Activated CD8-positive, alpha-beta memory T cell treated with anti-CD3 and anti-CD28 coated beads for 1 hour (primary cell): ENCODE measurements at places on chromosomes 5 and 9.

DNA sequence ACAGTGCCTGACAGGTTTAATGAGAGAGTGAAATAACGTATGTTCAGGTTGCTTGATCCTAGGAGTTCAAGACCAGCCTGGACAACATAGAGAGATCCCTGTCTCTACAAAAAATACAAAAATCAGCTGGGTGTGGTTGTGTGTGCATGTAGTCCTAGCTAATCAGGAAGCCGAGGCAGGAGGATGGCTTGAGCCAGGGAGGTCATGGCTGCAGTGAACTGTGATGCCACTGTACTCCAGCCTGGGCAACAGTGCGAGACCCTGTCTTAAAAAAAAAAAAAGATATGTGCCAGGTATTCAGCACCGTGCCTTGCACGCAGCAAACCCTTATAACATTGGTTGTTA, 38.8 kb upstream of the SPRY4 start:
- no peak for DNase-seq

GRCh38 chr5:23314827-23315226, 192.6 kb upstream of the PRDM9 start:
- no peak for DNase-seq

GRCh38 chr9:133225171-133226011, 16.3 kb upstream of the OBP2B start:
- no peak for DNase-seq

DNA sequence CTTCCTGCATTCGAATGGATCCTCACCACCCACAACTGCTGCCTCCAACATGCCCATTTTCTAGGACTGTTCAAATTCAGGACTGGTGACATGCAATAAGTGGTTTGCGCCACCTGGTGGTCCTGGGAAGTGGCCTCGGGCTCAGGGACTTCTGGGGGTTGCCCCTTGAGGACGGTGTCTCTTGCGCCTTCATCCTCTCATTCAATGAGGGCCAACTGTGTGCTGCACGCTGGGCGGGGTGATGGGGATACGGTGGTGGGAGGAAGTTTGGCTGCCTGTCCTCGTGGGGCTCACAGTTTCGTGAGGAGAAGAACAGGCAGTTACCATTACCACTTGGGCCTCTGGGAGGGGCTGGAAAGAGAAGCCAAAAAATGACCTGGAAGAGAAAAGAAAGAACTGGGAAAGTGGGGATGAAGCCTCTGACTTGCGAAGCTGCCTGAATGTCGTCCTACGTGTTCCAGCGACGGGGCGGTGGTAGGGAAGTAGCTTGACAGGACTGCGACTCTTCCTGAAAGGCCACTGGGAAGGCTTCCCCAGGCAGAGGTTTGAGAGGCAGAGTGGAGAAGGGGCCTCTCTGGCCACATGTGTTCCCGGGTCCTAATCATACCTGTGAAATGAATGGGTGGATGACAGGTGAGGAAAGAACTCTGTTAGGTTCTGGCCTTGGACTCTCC, 49.0 kb downstream of the PSD2 start:
- peak; percentile 36 for DNase-seq

DNA sequence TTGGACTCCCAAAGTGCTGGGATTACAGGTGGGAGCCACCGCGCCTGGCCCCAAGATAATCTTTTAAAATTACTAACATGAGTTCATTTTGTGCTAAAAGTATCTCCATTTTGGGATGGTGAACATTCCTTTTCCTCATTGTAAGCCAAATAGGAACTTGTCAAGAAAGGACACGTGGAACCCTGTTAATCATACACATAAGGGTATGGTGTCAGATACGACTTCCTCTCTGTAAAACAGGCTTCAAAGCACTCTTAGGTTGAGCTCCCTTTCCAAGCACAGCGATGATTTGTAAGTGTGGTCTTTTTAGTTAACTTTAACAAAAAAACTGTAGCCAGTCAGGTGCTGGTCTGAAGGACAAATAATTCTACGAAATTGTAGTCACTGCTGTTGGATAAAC, 132.7 kb downstream of the UNC13B start:
- no peak for DNase-seq

GRCh38 chr5:146734936-146735577, 143.5 kb downstream of the PPP2R2B start:
- no peak for DNase-seq

- DNase-seq, result no peak
These were observed 297.7 kb upstream of the POU5F2 start for GRCh38 chr5:94039101-94039500.

DNA sequence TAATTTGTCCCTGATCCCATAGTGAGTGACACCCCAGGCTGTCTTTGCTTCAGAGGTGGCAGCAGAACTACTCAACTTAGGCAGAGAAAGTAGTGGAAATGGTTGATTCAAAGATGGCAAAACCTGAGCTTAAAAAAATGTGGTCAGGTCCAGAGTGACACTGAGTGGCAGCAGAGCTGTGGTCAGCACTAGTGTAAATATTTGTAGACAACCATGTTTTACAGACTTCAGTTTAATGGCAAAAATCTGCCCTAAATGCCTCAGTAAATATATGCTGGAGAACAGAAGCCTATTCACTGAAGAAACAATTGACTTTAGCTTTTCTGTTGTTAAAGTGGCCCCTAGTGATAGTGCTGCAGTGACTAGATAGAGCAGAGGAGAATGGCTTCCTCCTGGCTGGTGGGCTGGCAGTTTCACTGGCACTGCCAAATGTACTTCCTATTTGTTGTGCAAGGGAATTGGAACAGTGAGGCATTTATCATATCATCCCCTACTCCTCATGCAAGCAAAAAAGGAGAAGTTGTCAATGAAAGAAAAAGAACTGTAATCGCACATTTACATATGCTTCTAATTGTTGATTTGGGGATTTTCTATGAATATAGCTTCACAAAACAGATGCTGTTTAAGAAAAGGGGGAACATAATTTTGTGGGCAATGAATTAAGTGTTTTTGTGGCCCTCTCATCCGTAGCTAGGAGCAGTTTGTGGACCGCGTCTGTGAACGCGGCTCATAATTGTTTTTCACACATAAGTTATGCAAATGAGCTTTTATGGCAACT, 12.0 kb downstream of the PBX3 start:
- DNase-seq, result no peak

DNA sequence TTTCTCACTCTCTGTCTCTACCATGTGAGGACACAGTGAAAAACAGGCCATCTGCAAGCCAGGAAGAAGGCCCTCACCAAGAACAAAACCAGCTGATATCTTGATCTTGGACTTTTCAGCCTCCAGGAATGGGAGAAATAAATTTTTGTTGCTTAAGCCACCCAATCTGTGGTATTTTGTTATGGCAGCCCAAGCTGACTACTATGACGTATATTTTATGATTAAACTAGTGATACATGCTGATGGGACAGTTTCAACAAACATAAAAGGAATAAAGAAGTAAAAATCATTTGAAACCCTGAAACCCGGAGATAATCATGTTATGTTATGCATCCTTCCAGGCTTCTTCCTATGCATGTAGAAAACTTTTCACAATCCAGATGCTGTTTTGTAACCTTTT, 71.5 kb upstream of the ERBIN start:
- no peak for DNase-seq

- no peak for DNase-seq
These were observed 6.3 kb upstream of the TNFSF15 start for GRCh38 chr9:114811966-114812636.

- DNase-seq, result peak; percentile 67
These were observed 868 bp downstream of the ZBTB43 start for GRCh38 chr9:126805554-126806262.

DNA sequence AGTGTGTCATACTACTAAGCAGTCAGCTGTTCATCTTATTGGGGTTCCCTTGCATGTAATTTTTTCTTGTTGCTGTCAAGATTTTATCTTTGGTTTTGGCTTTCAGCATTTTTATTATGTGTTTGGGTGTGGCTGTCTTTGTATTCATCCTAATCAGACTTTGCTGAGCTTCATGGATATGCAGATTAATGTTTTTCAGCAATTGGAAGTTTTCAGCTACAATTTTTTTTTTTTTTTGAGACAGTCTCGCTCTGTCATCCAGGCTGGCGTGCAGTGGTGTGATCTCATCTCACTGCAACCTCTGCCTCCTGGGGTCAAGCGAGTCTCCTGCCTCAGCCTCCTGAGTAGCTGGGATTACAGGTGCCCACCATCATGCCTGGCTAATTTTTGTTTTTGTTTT, 108.8 kb downstream of the BARX1 start:
- no peak for DNase-seq

DNA sequence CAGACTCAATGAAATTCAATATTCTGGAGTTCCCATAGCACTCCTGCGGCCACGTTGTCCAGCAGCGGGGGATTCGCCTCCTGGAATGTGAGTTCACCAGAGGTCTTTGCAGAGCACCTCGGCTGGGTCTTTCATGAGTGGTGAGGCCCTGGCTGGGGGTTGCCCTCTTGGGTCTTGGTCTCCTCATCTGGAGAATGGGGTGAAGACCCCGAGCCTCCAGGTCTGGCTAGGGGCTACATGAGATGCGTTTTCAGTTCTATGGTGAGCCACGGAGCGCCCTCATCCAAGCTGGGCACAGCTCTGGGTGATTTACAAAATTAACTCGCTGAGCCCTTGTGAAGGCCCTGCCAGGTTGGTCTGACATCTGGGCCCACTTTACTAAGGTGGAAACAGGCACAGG, 37.5 kb upstream of the RXRA start:
- DNase-seq, result no peak

DNA sequence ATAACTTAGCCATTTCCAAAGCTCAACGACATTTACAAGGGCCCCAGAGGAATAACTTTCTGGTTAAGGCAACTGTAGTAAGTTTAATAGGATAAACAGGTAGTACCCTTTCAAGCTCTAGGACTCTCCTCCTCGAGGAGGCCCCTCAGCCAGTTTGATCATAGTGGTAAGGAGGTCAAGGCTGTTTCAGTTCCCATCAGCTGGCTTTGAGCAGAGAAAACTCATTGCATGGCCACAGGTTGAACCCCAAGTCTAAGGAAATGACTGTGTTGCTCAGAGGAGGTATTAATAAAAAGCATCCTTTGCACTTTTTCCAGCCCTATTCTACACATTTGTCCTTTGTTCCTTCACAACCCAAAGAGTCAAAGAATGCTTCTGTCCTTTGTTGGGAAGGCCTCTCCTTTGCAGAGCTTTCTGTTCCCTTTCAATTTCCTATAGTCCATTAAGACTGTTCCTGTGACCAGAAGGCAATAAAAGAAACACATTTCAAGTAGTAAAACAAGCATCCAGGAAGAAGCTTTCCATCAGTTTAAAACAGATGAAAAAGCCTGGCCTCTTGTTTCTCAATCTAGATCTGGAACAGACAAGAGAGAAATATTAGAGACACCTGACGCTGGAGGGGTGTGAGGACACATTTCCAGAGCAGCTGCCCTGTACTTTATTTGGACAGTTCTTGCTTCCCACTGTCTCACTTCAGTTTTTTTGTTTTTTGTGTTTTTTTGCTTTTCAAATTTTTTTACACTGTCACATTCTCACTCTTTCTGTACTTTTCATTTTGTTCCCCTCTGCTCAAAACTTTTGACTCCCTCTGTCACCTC, 54.1 kb downstream of the PRRC1 start:
- no peak for DNase-seq

DNA sequence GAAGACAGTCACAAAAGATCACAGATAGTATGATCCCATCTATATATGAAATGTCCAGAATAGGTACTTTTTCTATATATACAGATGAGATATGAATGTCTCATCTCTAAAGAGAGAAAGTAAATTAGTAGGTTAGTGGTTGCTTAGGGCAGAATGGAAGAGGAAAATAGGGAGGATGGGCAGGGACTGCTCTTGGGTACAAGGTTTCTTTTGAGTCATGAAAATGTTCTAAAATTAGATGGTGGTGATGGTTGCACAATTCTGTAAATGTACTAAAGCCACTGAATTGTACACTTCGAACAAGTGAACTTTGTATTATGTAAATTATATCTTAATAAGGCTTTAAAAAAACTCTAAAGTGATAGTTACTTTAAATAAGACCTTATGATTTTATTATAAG, 59.6 kb upstream of the GRAMD2B start:
- DNase-seq, result no peak

DNA sequence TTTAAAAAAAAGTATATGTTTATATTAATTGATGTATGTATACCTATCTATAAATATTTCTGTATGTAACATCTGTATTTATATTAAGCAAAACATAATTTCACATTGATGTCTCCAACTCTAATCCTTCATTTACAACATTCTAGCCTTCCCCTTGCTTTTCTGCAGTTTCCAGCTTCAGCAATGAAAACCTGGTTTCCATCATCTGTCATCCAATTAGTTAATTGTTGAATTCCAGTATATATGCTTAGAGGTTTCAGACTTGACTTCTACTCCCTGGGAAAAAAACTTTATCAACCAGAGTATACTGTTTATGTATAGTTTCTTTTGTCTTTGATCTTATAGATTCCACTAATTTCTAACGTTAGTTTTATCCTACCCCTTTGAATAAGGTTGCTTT, 38.4 kb downstream of the NMUR2 start:
- DNase-seq, result no peak

GRCh38 chr9:76987594-76988200, 31.8 kb upstream of the FOXB2 start:
- DNase-seq, result no peak

DNA sequence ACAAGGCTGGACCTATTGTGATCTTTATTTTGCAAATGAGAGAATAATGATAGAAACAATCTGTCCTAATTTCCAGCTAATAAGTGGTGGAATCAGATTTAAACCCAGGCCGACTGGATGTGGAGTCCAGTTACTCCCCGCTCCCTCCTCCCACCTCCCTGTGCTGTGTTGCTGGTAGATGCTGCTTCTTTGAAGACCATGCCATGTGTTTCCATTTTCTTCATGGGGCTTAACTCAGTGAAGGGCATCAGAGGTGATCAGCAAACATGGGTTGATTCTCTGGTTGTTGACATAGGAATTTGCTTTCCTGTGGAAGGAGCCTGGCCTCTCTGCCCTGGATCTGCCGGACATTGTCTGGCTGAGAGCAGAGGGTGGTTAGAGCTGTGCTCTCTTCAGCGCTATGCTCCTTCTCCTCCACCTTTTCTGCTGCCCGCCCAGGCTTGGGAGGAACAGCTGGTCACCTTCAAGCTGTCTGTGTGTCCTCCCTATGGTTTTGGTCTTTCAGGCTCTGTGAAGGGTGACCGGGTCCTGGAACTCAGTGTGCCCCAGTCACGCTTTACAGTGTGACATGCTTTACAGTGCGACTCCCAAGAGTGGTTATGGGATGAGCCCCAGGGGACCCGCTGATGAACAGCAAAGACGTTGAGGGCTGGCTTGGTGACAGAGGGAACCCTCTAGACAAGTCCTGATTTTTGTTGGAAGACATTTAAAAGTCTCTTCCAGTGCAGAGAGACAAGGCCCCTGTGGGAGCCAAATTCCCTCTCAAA, 68.4 kb upstream of the RPS23 start:
- no peak for DNase-seq

GRCh38 chr5:78614816-78615215, 33.8 kb downstream of the LHFPL2 start:
- no peak for DNase-seq

DNA sequence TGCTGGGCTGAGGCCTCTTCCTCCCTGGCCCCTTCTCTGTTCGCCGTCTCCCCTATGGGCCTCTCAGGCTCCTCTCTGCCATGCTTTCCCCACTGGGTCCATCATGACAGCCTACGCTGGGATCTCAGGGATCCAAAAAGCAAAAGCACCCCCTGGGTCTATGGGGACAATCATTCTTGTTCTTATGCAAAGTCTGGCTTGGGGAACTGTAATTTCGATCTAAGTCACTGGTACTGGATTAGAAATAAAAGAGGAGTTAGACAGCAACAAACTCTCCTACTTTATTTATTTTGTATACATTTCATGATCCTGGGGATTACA, 86.6 kb downstream of the SLC38A9 start:
- no peak for DNase-seq
